ENCODE measurements at places on chromosomes 5 and 9.

DNA sequence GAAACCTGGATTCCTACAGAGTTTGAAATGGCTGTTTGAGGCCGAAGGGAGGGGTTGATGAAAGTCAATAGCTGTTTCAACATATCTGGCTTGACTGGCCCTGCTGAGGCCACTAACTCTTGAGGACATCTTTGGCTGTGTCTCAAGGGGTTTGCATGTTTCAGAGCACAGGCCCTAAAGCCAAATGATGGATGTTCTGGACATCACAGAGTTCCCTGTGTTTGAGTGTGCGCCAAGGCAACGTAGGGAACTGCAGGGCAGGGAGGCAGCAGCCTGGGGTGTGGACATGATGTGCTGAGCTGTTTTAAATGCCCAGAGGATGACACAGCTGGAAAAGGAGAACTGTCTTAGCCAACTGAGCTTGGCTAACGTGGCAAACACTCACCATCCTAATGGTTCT is 89.6 kb downstream of the RAPGEF1 start:
- peak; percentile 76 for DNase-seq

DNA sequence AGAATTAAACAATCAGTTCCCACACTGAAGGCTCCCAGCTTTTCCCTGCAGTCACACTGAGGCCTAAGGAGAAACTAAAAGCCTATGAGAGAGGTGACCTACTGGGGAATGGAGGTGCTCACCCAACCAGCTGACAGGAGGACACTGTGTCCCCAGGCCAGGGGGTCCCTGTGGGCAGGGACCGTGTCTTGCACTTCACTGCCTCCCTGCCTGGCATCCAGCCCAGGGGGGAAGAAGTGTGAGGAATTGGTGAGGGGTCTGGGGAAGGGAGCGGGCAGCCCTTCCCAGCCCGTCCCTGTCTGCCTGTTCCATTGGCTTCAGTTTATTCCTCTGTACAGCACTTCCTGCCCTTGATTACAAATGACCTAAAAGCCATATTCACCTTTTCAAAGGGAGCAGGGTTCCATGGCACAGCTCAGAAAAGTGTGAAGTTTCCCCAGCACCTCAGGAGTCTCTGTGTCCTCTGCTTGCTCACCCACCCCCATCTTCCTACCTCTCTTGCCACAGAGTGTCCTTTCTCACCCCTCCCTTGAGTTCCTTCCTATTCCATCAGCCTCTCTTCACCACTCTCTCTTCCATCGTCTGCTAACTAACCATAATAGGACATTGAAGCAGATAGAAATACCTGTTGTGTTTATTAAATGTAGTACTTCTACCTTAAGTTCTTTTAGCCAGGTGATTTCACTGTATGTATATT is 12.9 kb downstream of the OTULINL start:
- DNase-seq: no peak

DNA sequence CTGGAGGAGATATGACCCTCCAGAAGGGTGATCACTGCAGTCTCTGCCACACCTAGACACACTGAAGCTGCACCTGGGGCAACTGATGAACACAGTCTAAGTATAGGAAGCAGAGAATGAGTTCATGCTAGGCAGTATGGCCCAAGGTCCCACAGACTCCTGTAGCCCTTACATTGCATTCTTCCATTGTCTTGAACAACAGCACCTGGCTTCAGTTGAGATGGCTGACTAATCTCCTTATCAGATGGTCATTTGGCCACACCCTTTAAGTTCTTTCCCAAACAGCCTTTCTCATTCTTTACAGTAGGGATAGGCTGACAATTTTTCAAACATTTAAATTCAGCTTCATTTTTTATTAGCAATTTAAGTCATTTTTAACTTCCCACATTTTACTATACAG is 23.1 kb downstream of the CENPK start:
- DNase-seq: no peak

DNA sequence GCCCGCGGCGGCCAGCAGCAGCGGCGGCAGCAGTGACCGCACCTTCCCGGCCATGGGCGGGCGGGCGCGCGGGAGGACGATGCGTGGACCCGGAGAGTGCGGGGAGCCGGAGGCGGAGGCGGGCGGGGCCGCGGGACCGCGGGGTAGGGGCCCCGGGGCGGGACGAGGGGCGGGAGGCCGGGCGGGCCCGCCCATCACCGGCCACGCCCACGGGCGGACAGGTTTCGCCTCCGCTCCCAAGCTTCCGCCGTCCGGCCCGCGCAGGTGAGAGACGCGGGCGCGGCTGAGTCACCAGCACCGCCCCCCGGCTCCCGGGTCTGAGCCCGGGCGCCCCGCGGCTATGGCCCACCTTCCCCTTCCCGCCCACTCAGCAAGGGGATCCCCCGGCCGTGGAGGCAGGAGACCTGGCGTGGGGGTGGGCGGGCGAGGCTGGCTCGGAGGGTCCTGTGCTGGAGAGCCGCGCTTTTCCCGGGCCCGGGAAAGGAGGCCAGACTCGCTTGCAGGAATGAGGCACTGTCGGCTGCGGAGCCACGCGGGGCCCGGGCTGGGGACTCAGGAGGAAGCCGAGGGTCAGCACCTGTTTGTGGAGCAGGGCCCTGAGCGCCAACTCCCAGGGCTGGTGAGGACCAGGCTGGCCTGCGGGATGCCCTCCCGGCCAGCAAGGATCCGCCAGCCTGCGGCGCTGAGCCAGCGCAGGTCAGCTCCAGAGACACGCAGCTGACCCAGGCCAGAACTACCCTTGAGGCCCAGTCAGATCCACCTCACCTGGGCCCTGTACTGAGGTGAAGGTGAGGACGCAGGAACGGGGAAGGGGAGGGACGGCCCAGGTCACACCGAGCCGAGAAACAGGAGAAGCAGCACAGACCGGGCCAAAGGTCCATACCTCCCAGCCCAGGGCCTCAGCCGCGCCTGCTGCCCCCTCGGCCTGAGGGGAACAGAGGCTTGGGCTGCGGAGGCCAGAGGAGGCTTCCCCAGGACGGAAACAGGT is at the start of gene ENTPD2:
Gene ENTPD2 (minus strand): TSS at position 118 of the 988 bp plus-strand sequence. CDS start 64 bp downstream, at position 54.
- DNase-seq: no peak

- DNase-seq: no peak
These were observed 25.6 kb downstream of the FRMD3 start for GRCh38 chr9:83512621-83513020.

All from BJ (cell line).